ENCODE measurements at places on chromosomes 3 and 15.

GRCh38 chr3:79490165-79491028, 277.4 kb downstream of the ROBO1 start:
- DNase-seq: peak; percentile 93

DNA sequence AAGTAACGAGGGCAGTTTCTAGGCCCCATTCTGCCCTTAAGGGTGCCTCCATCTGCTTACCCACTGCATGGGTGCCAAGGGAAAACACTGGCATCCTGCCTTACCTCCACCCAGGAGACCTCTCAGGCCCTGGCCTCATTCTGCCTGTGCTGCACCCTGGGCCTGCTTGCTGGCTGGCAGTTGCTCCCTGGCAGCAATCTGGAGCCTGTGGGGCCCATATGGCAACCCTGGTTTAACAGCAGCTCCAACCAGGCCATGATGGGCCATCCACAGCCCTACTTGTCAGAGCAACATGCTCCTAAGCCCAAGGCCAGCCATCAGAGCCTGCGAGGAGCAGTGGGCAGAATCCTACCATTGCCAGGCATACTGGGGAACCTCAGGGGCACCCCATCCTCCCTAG, 3.7 kb downstream of the C3orf18 start:
- DNase-seq: no peak

DNA sequence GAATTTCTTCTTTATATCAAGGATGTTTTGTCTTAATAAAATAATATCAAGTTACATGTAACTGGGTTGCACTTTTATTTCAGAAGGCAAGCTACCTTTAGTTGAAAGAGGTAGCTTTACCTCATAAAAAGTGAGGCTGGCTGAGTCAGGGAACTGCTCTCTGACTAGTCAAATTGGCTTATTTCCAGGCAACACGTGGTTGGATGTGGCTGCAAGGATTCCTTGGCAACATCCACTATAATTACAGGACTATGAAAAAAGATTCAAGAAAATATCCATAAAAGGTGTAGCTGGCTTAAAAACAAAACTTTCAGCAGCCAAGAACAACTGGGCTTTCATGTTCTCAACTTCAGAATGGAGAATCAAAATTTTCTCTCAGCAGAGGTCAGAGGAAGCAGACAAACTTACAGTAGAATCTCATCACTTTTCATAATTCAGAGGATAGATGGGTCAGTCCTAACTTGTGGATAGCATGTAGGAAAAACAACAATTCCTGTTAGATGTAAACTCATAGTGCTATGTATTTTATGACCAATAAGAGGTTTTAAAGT, 779.1 kb downstream of the MECOM start:
- peak; percentile 83 for DNase-seq

- DNase-seq: peak; percentile 44
Measured at GRCh38 chr15:79394231-79394630, 37.9 kb upstream of the MINAR1 start.

DNA sequence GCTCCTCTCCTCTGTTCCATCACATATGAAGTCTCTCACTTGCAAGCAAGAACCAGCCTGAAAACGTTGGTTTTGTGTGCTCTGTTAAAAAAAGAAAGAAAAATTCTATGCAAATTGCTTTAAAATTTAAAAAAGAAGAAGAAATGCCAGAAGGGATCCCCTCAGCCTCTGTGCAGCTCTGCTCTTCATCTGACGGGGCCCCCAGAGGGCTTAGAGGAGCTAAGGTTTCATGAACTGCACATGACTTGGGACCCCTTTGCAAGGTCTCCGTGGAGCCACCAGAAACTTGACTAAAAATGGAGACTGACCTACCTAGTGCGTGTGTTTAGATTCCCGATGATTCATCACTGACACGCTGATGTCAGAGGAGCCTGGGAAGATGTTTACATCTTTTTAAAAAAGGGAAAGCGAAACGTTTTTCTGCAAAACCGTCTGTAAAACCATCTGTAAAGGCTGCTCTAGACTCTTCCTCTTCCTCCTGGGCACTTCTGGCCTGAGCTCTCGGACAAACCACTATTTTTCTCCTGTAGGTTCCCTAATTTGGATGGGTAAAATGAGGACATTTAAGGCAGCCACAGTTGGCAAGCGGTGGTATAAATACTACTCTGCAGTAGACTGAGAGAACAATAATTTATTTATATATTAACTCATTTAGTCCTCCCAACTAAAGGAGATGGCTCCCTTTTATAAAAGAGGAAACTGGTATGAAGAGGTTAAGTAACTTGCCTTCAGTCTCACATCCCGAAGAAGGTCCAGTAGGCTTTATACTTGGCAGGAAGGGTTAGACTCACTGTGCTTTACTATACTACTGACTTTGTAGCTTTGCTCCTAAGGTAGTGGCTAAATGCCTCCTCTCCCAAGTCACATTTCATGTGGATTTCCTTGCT, 67.2 kb upstream of the POLG start:
- DNase-seq: peak; percentile 21

DNA sequence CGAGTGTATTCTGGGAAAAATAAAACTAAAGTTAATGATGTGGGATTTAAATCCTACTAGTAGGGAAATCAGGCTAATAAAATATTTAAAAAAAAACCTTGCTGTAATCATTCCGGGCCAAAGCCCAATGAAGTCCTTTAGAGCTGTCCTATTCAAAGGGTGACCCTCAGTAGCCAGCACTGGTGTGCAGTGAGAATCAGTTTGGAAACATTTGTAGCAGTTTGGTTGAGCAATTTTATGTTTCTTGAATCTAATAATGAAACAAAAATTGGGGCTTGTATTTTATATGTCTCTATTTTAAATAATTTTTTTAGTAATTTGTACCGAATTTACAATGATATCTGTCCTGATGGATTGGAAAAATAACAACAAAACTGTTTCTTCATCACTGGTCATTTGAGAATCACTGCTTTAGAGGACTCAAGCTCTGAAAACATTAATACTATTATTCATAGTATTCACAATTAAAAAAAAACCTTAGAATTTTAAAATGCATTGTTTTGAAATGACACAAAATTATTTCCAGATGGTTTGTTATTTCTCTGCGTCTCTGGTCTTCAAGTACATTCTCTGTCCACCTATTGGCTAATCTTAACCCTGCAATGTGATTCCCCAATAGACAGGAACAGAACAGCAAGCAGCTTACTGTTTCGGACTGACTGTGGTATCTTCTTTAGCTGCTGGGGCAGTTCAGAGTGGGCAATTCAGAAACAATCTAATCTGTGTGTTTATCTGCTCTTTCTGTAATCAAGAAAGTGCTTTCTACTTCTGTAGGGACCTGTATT, 71.2 kb downstream of the OTOL1 start:
- peak; percentile 88 for DNase-seq

- DNase-seq: no peak
Measured at GRCh38 chr3:149648525-149648924, 9.3 kb downstream of the WWTR1 start.

- DNase-seq: no peak
Measured at GRCh38 chr3:22013641-22014040, 262.6 kb upstream of the ZNF385D start.

- peak; percentile 90 for DNase-seq
Measured at GRCh38 chr3:187740421-187741399, 4.6 kb downstream of the BCL6 start.
